ENCODE measurements at places on chromosomes 3 and 15. TPM values are rescaled to one million over a fixed set of nuclear protein-coding genes. Genes with fewer than 3 reads are reported as not detected.
A peak's percentile ranks its signal among the peaks of the same experiment; 100 is the strongest.

GRCh38 chr3:65347166-65347565, 659.4 kb upstream of the ADAMTS9 start:
- DNase-seq = no peak

DNA sequence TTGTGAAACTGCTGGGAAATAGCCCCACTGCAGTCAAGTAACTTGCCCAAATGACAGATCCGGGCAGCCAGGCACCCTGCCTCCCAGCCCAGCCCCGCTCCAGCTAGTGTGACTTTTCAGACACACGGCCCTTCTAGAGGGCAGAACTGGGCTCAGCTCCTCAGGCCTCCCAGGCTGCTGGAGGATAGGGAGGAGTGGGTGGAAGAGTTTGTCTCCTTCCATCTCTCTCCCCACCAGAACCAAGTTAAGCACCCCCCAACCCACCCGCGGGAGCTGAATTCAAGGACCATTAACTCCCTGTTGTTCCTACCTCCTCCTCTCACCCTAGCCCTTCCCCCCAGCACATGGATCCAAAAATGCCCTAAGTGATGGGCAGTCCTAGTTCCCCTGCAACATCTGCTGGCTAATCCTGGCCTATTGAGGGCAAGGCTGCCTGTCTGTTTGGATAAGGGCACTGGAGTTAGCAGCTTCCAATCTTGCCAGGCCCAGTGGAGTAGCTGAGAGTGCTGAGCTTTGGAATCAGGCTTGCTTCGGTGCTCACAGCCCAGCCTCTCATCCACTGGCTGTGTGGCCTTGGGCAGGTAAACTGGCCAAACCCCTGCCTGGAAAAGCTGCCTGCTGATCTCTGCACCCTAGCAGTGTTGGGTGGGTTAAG, 3.1 kb downstream of the CCDC33 start:
- DNase-seq = no peak

DNA sequence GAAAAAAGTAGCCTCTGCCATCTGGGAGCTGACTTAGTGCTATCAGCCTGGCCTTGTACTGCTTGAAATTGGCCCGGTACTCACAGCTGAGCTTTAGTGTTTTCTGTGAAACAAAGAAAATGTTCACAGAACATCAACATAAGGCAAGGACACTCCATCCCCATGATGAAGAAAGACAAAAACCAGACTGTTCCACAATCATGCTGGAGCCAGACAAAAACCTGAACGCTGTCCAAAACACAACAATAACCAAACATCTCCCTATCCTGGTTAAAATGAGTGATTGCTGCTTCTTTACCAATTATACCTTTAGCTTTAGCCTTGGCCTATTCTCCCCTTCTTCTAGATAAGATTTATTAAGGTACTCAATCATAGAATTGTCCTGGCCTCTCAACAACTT, 153.9 kb downstream of the CPNE4 start:
- no peak for DNase-seq

Gene TEX9
- total RNA-seq = 10.8 TPM

GRCh38 chr3:11522398-11522715, 121.4 kb downstream of the VGLL4 start:
- no peak for DNase-seq

DNA sequence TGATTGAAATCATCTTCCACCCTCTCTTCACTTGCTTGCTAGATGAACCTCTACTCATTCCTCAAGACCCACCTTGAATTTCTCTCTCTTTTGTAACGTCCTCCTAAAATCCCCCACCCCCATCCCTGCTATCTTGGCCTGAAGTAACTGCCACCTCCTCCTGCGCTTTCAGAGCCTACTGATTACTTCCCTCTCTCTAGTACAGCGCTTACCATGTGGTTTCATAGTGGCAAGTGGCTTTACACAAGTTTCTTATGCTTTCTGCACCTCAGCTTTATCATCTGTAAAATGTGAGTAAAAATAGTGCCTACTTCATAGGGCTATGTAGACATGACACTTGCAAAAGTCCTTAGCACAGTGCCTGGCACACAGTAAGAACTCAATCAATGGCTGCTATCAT, 28.7 kb upstream of the DAZL start:
- no peak for DNase-seq

DNA sequence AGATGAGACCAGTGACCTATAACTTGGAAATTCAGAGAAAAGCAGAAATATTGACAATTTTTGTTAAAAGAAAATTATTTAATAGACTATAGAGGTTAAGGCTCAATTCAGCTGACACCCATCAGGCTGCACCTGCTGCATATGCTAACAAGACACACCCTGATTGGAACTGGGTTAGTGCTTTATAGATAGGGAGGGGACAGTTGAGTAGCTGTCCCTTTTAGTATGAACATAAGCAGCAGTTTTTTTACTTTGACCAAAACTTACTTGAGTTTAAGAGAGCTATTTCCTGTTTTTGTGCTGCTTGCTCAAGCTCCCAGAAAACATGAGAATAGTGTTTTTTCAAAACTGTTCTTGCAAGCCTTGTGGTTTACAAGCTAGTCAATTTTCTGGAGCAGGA, 292.6 kb downstream of the LRRC3B start:
- no peak for DNase-seq

- DNase-seq = no peak
These were observed 42.2 kb upstream of the PRR23E start for GRCh38 chr3:127150513-127151250.

Gene SCAANT1
- total RNA-seq = not detected

DNA sequence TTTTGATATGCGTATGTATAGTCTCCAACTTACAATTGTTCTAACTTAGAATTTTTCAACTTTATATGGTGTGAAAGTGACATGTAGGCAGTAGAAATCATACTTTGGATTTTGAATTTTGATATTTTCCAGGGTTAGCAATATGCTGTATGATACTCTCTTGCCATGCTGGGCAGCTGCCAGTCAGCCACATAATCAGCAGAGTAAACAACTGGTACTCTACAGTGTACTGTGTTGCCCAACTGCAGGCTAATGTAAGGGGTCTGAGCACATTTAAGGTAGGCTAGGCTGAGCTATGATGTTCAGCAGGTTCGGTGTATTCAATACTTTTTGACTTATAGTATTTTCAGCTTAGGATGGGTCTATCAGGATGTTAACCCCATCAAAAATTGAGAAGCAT, 52.0 kb upstream of the RYK start:
- DNase-seq = no peak

- no peak for DNase-seq
These were observed 234.7 kb upstream of the CTDSPL start for GRCh38 chr3:37626736-37627565.

Gene LHFPL4
- total RNA-seq = not detected

DNA sequence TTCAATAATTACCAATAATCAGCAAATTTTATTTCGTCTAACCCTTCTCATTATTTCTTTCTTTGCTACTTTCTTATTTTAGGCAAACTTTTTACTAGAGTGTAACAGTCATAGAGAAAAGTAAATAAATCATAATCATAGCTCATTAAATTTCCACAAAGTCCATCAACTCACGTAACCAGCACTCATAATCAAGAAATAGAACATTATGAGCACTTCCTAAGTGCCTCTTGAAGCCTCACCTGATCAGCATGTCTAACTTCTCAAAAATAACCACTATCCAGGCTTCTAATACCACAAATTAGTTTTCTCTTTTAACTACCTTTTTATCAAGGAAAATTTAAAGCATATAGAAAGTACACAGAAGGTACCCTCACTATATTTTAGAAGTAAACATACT, 38.4 kb upstream of the SLC12A8 start:
- no peak for DNase-seq

DNA sequence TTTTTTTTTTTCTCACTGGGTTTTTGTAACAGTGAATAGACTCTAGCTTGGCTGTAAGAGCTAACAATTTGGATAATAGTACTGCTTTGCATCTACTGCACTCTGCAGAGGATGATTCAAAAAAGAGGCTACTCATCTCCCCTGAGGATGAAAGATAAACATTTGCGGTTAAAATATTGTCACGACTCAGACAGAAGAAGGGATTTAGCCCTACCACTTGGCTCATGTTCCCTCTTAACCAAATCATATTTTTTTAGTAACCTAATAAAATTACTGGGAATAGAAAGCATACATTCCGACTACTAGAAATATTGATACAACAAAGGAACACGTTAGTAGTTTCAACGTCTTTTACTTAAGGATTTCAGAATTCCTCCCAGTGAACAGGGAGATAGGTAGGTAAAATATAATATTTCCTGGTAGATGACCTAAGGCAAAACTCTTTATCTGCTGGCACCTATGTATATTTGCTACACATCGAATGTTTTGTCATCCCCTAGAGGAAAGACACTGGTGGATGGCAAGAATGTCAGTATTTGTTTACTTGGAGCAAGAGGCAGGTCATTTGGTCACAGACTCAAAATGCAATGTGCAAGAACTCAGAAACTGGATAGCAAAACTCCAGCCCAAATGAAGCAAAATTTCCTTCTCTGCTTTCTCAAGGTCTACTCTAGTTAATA, 110.8 kb downstream of the GREM1 start:
- no peak for DNase-seq

Gene GP9
- total RNA-seq = not detected

- peak; percentile 37 for DNase-seq
These were observed 1.7 kb upstream of the NME9 start for GRCh38 chr3:138331143-138331894.

DNA sequence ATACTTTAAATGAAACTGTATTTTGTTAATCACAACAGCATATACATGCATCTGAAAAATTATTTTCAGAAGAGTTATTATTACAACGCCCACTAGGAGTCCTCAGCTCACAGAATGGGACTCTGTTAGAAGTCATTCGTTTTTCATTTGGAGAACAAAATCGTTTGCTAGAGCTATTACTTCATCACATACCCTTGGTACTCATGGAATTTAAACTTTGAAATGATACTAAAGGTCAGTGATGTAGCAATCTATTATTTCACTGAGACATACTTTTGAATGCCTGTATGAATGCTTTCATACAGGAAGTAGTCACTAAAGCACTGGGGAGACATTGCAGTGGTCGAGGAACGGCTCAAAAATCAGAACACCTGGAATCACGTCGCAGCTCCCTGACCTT, 198.1 kb downstream of the MBNL1 start:
- no peak for DNase-seq

DNA sequence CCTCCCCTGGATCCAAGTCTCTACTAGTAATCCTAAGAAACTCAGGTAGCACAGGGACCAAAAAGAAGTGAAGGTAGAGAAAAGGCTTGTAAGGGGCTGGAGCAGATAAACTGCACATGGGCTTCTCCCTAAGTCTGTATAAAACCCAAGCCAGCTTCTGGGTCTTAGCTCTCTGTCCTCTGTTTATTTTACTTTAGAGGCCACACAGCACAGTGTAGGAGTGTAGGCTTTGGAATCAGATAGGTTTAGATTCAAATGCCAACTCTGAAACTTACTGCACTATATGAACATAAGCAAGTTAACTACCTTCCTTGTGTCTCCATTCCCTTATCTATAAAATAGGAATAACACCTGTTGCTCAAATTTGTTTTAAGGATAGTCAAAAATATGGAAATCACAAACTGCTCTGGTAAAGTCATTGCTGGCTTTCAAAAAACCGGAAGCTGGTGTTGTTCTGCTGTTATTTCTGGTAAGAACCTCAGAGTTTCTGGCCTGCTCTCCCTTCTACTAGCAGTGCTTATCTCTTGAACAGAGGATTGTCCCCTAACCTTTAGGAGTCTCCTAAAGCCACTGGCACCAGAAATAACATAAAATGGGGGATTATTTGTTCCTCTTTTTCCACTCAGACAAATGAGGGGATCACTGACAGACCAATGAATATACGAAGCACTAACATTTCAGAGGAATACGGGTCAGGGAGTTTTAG, 33.8 kb downstream of the PIK3R4 start:
- DNase-seq = no peak

Gene KBTBD13
- not detected for total RNA-seq

Gene SPATA16
- not detected for total RNA-seq

GRCh38 chr3:16174389-16174788, at the start of gene GALNT15:
Gene GALNT15, plus strand, starts transcription at chr3:16174680. Its CDS starts 472 bp downstream, at chr3:16175152.
- peak; percentile 98 for DNase-seq

DNA sequence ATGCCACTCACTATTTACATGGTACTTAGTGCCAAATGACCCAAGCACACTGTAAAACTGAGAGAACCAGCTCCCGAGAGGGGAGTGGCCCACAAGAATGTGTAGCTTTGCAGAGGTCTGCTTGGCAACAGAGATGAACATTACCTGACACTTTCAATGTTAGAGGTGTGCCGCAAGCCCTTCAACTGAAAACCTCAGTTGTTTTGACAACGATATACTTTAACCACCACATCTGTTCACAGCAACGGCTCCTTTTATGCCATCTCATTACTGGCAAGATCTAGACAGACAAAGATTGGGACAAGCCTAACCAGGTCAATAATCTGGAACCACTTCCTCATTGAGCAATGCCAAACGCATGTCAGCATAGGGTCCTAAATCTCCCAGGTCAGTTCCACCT, 23.7 kb downstream of the NEK10 start:
- no peak for DNase-seq

GRCh38 chr3:186427627-186428281, 65.7 kb upstream of the DGKG start:
- no peak for DNase-seq

Gene PDIA5
- 26.0 TPM for total RNA-seq

GRCh38 chr3:171732756-171733155, 77.5 kb downstream of the PLD1 start:
- no peak for DNase-seq

GRCh38 chr15:63906266-63906584, 72.5 kb upstream of the HERC1 start:
- no peak for DNase-seq

Gene MAPK6
- total RNA-seq = 51.4 TPM

Gene SLC28A2
- total RNA-seq = not detected

Measured in G401 (cell line).